ENCODE measurements at places on chromosomes 4 and X.

DNA sequence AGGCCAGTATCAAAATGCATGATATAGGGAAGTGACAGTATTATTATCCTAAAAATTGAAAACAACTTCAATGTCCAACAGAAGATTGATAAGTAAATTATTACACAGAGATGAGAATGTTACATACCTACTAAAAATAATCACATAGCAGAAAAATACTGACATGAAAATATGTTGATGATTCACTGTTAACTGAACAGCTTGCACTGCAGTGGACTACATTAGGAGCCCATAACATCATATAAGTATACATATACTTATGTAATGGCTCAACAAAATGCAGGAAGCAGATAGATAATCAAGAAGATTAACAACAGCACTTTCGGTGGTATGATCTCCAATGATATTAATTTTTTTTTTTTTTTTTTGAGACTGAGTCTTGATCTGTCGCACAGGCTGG, 7.1 kb downstream of the CLOCK start:
- DNase-seq, result no peak

DNA sequence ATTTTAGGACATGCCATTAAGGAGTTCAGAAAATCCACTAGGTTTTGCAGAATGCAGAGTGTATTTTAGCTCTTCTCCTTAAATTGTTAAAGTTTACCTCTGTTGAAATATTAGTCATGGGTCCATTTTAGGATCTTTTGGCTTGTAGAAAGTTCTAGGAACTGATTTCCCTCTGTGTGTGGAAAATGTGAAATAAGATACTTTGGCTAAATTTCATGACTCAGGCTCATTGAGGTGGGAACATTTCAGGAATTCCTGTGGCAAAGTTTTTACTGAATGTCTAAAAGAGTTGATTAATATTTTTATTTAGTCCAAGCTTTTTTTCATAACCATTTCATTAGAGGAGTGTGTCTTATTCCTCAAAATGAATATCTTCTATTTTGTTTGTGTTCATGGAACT, 7.0 kb downstream of the FHIP1A start:
- DNase-seq, result no peak

DNA sequence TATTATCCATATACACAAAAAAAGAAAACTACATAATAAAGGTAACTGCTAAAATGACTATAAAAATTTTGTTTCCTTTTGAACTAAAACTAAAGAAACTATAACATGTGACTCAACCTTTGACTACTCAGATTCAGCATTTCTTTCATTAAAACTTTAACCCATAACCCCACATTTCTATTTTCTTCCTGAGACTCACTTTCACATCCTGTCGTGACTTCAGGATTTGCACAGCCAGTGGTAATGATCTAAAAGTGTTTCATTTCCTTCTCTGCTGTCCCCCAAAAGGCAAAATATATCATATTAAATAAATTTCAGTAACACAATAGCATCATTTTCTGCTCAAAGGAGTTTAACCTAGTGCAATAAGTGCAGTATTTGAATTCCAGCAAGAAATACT, 1022.4 kb upstream of the DIAPH2 start:
- no peak for DNase-seq

DNA sequence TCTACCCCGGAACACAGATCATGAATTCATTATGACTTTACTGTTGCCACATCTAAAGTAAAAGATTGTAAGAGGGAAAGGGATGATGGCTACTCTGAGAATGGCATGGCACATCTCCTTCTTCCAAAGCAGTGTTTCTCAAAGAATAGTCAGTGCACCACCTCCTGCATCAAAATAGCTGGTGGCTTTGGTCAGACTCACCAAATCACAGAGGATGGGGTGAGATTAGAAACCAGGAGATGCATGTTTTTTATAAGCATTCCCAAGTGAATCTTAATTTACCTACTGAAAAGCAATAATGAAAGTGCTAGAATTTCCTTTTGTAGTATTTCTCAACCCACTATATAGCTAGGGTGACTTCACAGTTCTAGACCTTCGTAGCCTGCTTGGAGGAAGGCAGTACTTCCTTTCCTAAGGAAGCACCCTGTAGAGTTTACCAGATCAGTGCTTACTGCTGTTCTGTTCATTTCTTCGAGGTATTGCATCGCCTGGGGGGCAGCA, 340.8 kb upstream of the KLF3 start:
- DNase-seq, result no peak

GRCh38 chr4:160831165-160831922, 1332.5 kb downstream of the FSTL5 start:
- no peak for DNase-seq

- DNase-seq, result no peak
These were observed 36.4 kb upstream of the LCORL start for GRCh38 chr4:18057821-18058533.

DNA sequence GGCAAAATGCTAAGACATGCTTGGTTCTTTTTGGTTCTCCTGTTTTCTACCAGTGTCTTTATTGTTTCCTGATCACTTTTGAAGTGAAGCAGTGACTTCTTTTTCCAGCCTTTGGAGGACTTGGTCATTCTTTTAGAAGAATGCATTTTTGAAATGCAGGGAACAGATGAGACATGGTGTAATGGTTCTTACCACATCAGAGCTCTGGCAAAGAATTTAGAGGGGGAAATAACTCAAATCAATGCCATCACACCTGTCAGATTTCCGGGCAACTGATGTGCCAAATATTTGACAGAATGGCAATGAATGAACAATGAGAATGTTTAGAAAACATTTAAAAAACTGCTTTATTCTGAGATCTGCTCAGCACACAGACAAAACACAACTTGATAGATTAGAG, 519.6 kb downstream of the IQCM start:
- DNase-seq, result no peak

GRCh38 chr4:86011117-86011516, 348.7 kb downstream of the MAPK10 start:
- DNase-seq, result no peak

GRCh38 chr4:62528874-62529273, 1328.7 kb downstream of the ADGRL3 start:
- DNase-seq, result no peak

- no peak for DNase-seq
These were observed 309.9 kb downstream of the DHX15 start for GRCh38 chr4:24274381-24274941.

DNA sequence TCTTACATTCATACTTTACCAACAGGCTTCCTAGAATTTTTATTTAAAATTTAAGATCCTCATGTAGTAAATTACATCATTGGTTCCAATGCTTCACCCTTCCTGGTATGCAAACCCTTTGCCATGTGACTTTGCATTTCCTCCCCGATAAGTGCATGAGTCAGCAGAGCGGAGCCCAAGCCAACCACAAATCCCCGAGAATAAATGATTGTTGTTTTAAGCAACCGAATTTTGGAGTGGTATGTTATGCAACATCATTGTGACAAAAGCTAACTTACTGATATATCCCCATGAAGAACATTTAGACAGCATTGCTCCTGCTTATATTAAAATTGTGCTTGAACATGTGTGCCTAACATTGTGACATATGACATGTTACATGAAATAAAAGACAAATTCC, 199.4 kb upstream of the DDX53 start:
- no peak for DNase-seq

DNA sequence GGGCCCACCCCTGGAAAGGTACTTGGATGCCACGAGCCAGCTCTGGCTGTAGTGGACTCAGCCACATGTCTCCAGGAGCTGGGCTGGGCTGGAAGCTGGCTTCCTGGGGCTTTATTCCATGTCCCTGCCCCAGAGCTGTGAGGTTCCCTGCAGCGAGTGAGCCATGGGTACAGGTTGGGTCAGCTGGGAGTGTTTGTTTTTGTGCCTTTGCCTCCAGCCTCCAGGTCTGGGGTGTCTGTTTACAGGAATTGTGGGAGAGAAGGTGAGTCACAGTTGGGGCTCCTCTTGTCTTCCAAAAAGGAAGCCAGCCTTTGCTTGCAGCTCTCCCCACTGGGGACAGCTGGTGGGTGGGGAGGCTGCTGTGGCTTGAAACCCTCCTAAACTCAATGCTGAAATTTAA, 21.5 kb downstream of the SORCS2 start:
- no peak for DNase-seq

DNA sequence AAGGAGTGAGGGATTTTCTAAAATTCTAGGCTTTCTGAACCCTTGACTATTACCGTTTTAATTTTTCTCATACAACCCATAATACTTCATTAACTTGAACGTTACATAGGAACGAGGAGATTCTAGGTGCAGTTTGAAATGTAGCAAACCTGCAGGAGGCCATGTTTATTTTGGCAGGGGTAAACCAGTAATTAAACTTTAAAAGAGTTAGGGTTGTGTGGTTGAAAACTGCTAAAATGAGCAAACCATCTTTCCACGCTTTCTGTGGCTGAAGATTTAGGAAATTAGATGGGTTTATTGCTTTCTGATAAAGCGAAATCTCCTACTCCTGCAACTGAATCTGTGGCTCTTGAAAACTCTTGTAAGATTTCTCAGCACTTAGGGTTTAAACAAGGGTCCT, 1.7 kb downstream of the PHEX start:
- no peak for DNase-seq

DNA sequence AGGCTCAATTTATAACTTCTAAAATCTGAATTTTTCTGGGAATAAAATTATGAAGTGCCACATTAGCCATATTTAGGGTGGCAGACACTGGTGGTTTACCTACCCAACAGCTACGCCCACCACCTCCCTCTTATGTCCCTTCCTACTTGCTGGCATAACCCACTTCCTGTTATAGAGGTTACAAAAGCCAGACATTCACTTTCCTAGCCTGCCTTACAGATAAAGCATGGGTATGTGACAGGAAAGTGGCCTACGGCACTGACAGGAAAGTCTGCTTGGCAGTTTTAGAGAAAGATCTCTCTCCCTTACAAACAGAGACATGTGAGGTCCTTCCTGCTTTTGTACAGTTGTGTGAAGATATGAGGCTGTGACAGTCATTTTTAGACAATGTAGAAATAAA, 12.4 kb downstream of the DDX53 start:
- DNase-seq, result no peak

DNA sequence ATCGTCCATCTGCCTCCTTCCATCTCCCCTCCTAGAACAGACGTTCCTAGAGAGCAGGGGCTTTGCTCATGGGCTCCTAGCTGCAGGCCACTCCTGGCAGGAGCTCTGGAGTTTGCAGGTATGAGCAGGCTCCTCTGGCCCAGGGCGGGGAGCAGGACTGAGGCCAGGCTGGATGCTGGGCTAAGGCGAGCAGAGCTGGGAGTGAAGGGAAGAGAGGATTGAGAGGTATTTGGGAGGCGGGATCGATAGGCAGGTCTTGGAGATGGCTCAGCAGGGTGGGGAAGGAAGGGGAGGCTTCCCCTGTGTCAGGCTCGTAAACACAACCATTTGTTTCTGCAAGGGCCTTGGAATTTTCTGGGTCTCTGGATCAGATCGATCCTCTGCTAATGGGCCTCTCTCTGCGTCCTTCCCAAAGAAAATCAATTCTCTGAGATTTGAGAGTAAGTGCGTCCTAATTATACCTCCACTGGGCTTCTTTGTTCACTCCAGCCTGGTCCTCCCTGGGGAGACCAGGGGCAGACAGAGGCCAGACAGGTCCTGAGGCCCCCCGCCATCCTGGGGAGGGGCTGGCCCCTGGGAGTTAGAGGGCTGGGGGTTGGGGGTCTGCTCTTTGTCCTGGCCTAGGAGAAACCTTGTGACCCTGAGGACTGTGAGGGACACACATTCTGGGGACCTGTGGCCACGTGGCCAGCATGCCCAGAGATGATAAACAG, 94.8 kb upstream of the PSAPL1 start:
- no peak for DNase-seq

DNA sequence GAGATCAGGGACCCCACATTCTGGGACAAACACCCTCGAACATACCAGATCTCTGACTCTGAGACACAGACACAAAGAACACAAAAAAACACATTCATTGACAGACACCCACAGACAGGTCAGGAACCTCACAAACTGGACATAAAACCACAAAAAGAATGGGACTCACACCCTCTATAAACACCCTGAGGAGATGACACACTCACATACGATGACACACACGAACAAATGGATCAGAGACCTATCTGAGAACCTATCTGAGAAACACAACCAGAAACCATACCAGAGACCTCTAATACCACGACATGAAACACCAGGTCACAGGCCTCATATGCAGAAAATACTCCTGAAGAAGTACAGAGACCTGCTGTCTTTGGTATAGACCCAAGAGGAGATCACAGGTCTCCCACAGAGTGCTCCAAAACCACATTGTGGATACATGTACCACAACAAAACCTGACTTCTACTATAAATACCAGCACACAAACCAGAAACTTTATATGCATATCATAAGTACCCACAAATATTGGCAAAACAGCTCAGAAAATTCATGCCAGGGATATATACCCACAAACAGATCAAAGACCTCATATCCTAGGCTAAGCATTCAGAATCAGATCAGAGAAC, 19.5 kb downstream of the SUV39H1 start:
- DNase-seq, result no peak

DNA sequence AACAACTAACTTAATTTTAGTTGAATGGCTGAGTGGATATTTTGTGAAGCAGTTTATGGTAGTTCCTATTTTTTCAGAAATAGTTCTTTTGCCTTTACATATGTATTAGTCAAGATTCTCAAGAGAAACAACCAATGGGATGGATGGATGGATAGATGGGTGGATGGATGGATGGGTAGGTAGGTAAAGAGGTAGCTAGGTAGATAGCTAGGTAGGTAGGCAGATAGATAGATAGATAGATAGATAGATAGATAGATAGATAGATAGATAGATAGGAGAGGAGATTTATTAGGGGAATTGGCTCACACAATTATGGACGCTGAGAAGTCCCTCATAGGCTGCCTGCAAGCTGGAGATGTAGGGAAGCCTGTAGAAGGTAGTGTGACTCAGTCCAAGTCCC, 74.0 kb upstream of the NUDT6 start:
- no peak for DNase-seq

GRCh38 chr4:52936729-52937128, 74.6 kb downstream of the RASL11B start:
- no peak for DNase-seq

DNA sequence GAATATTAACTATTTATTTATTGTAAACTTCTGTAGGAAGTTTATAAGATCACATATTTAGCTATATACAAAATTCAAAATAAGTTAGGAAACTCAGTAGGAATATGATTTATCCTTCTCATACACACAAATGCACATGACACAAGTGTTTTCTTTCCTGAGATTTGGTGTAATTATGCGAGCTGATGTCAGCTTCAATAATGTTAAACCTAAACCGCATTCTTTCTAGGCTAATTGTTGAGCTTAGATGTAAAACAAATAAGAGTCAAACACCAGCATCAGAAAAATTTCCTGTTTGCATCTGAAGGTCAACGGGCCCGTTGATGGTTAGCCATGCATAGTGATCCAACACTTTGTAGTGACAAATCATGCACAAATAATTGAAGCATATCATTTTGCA, 30.8 kb downstream of the RASGEF1B start:
- no peak for DNase-seq

GRCh38 chr4:16157609-16158503, 68.4 kb downstream of the TAPT1 start:
- no peak for DNase-seq

GRCh38 chr4:114773339-114773738, 174.7 kb downstream of the UGT8 start:
- DNase-seq, result no peak
